ENCODE measurements at places on chromosomes 5 and 9. TPM values are rescaled to one million over a fixed set of nuclear protein-coding genes. Genes with fewer than 3 reads are reported as not detected.
A peak's percentile ranks its signal among the peaks of the same experiment; 100 is the strongest.

DNA sequence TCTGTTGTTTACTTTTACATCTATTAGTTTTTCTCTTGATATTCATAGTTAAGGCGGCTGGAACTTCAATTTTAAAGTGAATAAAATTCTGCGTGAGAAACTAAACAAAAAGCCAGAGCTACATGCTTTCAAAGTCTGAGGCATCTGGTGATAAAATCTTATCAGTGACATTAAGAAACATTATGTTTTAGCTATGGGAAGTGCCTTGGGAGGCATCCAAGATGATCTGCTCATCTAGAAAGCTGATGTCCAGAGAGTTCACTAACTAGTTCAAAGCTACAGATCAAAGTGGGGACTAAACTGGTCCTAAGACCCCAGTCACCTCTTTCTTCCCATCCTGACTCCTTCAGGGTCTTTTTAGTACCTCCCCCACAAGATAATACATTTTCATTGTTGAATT lies 37.2 kb downstream of the MRPS27 start:
- H3K4me3 ChIP-seq, result no peak overlapping the region

DNA sequence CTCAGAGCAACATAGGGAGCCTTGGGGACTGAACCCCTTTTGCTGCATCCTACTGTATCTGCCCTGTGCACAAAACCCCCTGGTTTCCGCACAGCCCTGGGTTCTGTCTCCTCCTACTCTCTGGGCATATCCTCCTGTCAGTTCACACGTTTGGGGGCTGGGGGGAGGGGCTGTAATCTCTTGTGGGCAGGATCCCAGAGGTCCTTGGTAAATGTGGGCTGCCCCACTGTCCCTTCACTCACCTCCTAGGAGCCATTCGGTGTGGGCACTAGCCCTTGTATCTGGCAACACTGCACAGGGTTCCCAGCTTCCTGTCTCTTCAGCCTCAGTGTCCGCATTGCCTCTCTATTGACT lies 271.8 kb upstream of the DMAC1 start:
- no peaks in the 10 kb centered on the region for H3K27me3 ChIP-seq
- no peak for DNase-seq
- H3K36me3 ChIP-seq, result no peaks in the 10 kb centered on the region
- no peak overlapping the region for H3K4me3 ChIP-seq
- H3K27ac ChIP-seq, result no peak overlapping the region

- peak; percentile 82 for DNase-seq
- no peak overlapping the region for H3K4me3 ChIP-seq
- peaks cover 3% of the 10 kb centered on the region for H3K4me1 ChIP-seq
These were observed 68.1 kb downstream of the UBE2R2 start for GRCh38 chr9:33884856-33885701.

DNA sequence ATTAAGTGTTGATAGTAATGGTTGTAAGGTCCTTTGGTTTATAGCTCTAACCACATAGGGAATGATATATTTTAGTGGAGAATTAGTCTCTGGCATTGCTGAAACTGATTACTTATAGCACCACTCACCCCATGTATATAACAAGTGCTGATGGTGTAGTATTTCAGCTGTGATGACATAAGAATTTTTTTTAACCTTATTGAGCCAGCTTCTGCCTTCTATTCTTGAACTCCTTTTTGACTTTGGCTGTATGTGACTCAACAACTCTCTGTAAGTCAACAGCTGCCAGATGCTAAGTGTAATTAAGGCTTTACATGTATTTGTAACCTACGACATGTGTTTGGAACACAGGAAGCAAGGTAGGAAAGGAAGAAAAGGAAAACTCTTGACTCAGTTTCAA lies 929.6 kb upstream of the WWC1 start:
- DNase-seq, result no peak
- no peaks in the 10 kb centered on the region for H3K27me3 ChIP-seq
- H3K36me3 ChIP-seq, result no peaks in the 10 kb centered on the region
- no peaks in the 10 kb centered on the region for H3K4me1 ChIP-seq

DNA sequence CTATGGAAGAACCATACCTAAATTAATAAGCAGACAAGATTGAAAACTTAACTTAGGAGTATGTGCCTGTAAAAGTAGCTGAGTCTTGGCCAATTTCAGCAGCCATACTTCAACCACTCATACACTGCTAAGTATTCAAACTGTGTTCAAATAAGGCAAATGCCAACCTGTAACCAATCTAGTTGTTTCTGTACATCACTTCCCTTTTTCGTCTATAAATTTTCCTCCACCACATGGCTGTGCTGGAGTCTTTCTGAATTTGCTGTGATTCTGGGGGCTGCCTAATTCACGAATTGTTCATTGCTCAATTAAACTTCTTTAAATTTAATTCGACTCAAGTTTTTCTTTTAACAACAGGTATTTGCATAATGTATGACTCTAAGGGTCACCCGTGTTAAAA lies 184.4 kb downstream of the PLK2 start:
- H3K4me3 ChIP-seq, result no peak overlapping the region
- H3K36me3 ChIP-seq, result no peaks in the 10 kb centered on the region
- no peaks in the 10 kb centered on the region for H3K27me3 ChIP-seq
- H3K27ac ChIP-seq, result no peak overlapping the region
- DNase-seq, result no peak
- peaks cover 3% of the 10 kb centered on the region for H3K4me1 ChIP-seq

- no peak for DNase-seq
These were observed 75.4 kb downstream of the NDUFAF2 start for GRCh38 chr5:61020415-61020814.

DNA sequence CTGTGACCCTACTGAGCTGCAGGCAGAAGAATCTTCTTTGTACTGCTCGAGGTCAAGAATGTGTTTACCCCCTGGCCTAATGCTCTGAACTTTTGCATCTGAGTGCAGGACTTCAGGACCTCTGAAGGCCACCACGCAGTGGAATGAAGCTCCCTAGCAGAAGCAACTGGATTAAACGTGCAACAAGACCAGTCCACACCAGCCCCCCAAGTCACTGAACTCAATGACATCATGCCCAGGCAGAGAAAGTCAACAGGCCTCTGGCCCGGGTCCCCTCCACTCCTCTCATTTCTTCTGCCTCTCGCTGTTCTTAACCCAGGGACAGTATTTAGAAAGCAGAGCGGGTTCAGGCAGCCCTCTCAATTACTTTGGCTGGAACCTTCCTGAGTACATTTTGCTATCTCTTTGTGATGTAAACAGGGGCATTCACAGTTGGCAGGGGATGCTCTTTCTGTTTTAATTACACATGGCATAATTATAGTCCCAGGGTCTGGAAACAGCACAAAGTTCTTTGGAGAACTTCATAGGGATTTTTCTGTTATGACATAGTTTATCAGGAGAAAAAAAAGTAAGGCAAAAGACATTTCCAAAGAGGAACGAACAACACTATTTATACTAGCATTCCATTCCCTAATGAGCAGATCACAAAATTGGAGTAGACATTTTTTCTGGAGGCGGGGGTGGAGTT lies 108.2 kb upstream of the SPATA31D4 start:
- H3K4me3 ChIP-seq, result no peak overlapping the region
- peaks cover 10% of the 10 kb centered on the region for H3K27me3 ChIP-seq
- peaks cover 2% of the 10 kb centered on the region for H3K4me1 ChIP-seq
- H3K27ac ChIP-seq, result no peak overlapping the region

GRCh38 chr5:151612689-151613427 lies 21.7 kb upstream of the FAT2 start:
- peak; percentile 71 for DNase-seq
- no peak overlapping the region for H3K4me3 ChIP-seq
- peak overlapping the region; percentile 57 for H3K27ac ChIP-seq
- peaks cover 24% of the 10 kb centered on the region for H3K4me1 ChIP-seq

GRCh38 chr9:119137479-119137878 lies 231.8 kb downstream of the BRINP1 start:
- DNase-seq, result no peak
- no peaks in the 10 kb centered on the region for H3K36me3 ChIP-seq
- no peaks in the 10 kb centered on the region for H3K4me1 ChIP-seq
- no peak overlapping the region for H3K27ac ChIP-seq

DNA sequence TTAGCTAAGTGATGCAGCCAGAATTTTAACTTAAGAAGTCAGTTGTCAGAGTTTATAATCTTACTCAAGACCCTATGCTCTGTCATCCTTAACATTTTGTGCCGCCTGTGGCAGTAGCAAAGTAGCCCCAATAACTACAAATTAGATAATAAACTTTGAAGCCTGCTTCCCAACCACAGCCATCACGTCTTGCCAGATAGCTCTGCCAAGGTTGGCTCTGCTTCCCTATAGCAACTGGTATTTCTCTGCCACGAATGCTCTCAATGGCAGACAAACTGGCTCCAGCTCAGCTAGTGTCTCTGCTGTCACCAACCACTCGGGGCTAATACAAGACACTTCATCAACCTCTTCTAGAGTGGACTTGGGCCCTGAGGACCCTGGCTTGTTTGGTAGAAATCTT lies 576.1 kb downstream of the CDH12 start:
- no peaks in the 10 kb centered on the region for H3K4me1 ChIP-seq
- no peaks in the 10 kb centered on the region for H3K36me3 ChIP-seq
- no peak for DNase-seq
- no peak overlapping the region for H3K27ac ChIP-seq

DNA sequence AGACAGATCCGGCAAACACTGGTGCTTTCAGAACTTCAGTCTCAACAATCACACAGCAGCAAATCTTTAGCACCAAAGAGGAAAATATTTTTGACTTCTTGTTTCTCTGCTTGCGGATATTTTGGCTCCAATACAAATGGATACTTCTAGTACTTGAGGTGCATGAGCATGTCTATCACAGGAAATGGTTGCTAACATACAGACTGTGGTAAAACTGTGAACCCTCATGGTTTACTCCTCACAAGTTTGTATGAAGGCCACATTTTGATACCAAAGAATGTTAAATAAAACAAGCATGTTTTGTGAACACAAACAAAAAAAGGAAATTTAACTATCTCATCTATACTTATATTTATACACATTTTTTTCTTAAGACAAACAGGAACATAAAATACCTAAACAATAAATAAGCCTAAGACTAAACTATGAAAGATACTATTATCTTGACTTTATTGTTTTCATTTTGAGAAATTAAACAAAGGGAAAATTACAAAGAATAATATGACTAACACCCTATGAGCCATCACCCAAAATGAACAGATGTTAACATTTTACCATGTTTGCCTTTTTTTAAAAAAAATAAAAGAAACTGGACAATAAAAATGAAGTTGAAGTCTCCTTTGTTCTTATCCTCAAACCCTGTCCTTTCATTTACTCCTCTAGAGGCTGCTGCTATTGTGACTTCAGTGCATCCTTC lies 135.0 kb upstream of the LHFPL2 start:
- peaks cover 3% of the 10 kb centered on the region for H3K36me3 ChIP-seq
- no peak overlapping the region for H3K27ac ChIP-seq
- DNase-seq, result no peak
- H3K4me1 ChIP-seq, result peaks cover 12% of the 10 kb centered on the region
- H3K27me3 ChIP-seq, result no peaks in the 10 kb centered on the region

GRCh38 chr5:98069876-98070512 lies 703.5 kb upstream of the RGMB start:
- no peak overlapping the region for H3K27ac ChIP-seq
- no peak overlapping the region for H3K4me3 ChIP-seq
- no peaks in the 10 kb centered on the region for H3K36me3 ChIP-seq

- no peak for DNase-seq
- no peak overlapping the region for H3K4me3 ChIP-seq
- H3K36me3 ChIP-seq, result no peaks in the 10 kb centered on the region
These were observed 391.1 kb upstream of the GRAMD2B start for GRCh38 chr5:126031989-126032716.

- no peak for DNase-seq
- no peaks in the 10 kb centered on the region for H3K27me3 ChIP-seq
- no peaks in the 10 kb centered on the region for H3K36me3 ChIP-seq
- H3K4me3 ChIP-seq, result no peak overlapping the region
- peaks cover 3% of the 10 kb centered on the region for H3K4me1 ChIP-seq
- no peak overlapping the region for H3K27ac ChIP-seq
These were observed 88.7 kb downstream of the BASP1 start for GRCh38 chr5:17305964-17306725.

The CRHBP gene
- 1.2 TPM for total RNA-seq

The SUSD3 gene
- 2.6 TPM for total RNA-seq

The C5orf46 gene
- total RNA-seq, result not detected
